ENCODE measurements at places on chromosomes 12 and 14.

- no peak for DNase-seq
Observed at GRCh38 chr14:87241018-87241768, 751.8 kb downstream of the GALC start.

DNA sequence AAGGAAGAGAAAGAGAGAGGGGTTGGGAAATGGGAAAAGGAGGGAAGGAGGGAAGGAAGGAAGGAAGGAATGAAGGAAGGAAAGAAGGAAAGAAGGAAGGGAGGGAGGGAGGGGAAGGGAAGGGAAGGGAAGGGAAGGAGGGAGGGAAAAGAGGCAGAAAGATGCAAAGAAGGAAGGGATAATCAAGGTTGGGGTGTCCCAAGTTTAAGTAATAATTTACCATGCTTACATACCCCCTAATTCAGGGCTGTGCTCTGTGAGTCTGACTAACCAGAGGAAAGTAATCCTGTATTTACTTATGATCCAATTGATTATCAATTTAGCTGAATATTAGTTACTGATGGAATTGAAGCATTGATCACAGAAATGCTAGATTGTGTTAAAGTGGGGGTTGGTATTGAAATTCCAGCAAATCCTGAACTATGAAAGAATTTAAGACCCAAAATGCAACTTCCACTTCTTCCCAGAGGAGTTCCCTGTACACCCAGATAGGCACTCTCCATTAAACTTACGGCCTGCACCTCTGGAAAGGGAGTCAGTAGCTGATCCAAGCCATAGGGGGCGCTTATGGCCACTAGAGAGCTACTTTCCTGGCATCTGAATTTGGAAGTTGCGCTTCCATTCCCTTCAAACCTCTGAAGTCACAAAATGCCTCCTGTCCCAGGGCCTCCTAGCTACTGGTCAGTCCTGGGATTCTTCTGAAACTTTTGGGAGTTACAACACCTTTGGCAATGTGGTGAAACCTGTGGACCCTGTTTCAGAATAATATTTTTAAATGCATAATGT lies 162.7 kb upstream of the PWP1 start:
- no peak for DNase-seq

DNA sequence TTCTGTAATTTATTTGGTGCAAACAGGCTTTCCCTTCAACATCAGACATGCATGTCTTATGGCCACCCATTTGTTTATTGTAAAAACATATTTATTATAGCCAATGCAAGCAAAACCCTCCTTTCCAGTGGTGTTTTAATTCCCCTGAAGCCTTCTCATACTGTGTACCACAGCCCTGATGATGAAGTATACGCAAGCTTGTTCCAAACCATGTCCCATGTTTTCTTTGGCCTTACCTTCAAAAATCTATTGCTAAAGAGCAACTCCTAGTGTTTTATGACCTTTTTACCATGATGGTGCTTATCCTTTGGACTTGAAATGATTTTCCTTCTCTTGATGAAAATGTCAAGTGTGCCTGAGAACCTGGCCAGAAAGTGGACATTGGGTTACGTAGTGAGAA lies 85.9 kb upstream of the CCDC91 start:
- no peak for DNase-seq

GRCh38 chr12:66061557-66062289 lies 68.8 kb downstream of the LLPH start:
- DNase-seq: no peak

DNA sequence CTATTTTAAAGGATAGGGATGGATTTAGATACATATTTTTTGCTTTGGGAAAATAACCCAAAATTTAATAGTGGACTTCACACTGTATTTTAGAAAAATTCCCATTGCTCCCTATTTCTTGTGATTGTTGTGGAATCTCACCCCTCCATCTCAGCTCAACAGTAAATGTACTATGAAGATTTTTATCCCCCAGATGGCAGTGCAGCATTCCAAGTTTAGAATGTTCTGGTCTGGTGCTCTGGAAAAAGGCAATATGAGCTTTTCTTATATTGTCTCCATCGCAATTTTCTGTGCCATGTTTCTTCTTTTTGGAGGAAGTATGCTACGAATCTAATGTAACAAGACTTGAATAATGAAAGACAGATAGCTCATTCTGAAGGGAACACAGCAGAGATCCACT lies 471.7 kb upstream of the SYT1 start:
- peak; percentile 45 for DNase-seq

GRCh38 chr12:72261885-72262284 lies 10.3 kb upstream of the TRHDE start:
- DNase-seq: no peak

DNA sequence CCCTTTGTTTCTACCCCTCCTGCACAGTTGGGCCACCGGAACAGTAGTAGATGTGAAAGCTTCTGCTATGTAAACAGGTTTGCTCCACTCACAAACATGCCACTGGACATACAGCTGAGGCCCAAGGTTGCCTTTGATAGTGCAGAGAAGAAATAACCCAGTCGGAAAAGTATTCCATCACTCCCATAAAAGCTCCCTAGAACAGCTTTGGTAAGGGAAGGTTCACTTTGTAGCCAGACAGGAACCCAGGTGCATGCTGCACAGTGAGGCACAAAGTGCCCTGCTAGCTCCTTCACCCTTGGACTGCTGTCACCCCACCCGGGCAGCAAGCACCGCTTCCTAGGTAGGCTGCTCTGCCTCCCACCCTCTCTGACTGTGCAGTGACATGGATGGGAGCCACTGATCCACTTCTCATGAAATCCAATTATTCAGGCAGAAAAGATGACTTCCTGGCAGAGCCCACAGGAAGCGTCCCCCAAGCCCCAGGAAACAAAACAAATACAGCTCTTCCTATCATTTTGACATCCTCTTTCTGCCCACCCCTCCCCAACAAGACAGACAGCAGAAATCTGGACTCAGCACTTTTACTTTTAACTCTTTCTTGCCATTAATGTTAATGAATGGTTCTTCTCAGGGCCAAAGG lies 100.2 kb downstream of the SRGAP1 start:
- no peak for DNase-seq

All from HAP-1 (cell line).